ENCODE measurements at places on chromosomes 16 and 17.
A peak's percentile ranks its signal among the peaks of the same experiment; 100 is the strongest.

DNA sequence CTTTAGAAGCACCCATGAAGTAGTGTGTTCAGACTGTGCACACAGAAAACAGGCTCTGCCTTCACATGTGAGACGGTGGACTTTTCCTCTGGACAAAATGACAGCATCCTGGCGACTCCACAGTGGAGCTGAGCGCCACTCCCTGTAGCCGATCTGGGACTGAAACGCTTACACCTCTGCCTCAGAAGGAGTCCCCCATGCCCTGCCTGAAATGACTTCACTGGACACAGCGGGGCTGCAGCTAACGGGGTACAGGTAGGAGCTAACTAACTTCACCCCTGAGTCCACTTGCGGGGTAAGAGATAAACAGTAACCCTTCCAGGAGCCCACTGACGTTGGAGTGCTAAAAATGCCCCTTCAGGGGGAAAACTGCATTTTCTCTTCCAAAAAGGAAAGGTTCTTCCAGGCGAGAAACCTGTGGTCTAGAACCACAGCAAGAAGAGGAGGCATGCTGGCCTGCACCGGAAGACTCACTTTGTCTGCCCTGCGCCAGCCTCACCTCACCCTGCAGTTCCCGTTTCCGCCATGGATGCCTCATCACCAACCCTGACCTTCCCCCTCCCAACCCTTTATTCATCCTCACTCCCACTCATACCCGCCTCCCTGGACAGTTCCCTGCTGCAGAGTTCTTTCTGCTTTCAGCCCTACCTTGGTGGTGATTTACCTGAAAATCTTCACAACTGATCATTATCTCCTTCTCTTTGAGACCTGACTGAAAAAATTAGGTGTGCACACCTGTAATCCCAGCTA lies 19.4 kb upstream of the ENDOV start:
- DNase-seq = peak; percentile 30
- no peak overlapping the region for H3K27ac ChIP-seq

DNA sequence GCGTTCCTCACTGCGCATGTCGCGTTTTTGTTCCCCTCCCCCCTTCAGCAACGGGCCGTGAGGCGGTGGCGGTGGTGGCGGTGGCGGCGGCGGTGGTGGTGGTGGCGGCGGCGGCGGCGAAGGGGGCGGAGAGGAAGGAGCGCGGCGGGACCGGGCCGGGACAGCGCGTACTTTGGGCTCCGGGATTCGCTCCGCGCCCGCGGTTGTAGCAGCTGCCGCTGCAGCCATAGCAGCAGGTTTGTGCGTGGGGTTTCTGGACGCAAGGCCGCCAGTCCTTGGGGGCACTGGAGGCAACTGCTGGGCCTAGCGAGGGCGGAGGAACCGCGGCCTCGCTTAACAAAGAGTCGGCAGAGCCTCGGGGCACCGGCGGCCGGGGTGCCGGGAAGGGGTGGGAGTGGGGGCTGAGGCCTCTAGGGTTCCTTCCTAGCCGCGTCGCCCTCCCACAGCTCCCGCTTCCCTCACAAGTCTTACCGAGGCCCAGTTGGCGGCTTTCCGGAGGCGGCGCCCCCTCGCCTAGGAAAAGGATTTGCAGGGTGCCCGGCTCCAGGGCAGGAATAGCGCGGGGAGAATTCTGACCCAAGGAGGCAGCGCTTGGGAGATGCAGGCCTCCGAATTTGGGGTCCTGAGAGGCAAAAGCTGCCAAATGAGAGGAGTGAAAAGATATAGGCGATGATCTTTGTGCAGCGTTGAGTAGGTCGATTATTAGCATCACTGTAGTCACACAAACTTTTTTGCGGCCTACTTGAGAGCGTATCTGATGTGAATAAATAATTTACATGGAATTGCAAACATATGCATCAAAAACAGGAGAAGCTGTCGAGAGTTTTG lies at the start of gene DDX42:
Gene DDX42 (plus strand): TSS at position 30 of the 828 bp plus-strand sequence. CDS start 12,880 bp downstream, outside the sequence.
- H3K36me3 ChIP-seq = peaks cover 2% of the 10 kb centered on the region
- H3K27me3 ChIP-seq = no peaks in the 10 kb centered on the region
- H3K4me1 ChIP-seq = peaks cover 2% of the 10 kb centered on the region
- DNase-seq = peak; percentile 72
- peak within 1 kb of the TSS; percentile 95 for H3K27ac ChIP-seq

DNA sequence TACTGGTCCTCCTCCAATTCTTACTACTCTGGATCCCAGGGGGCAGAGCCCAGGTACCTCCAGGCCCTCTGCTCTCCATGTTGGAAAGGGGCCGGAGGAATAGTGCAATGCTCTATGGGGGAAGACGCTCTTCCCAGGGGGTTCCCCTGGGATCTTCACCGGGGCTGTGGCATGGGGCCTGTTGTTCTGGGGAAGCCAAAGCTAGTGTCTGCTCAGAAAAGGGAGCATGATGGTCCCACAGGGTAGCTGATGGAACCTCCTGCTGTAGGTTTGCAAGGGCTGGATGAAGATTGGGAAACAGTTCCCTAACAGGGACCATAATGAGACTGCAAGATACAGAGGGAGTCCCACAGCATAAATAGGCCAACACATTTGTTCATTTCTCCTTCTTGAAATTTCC lies 114.7 kb downstream of the IRX5 start:
- H3K27ac ChIP-seq = no peak overlapping the region
- no peaks in the 10 kb centered on the region for H3K36me3 ChIP-seq
- H3K27me3 ChIP-seq = no peaks in the 10 kb centered on the region
- no peak overlapping the region for H3K4me3 ChIP-seq
- no peak for DNase-seq

- DNase-seq = no peak
- no peaks in the 10 kb centered on the region for H3K4me1 ChIP-seq
- no peaks in the 10 kb centered on the region for H3K36me3 ChIP-seq
- no peak overlapping the region for H3K4me3 ChIP-seq
Measured at GRCh38 chr16:14325502-14326401, 254.6 kb downstream of the MRTFB start.

DNA sequence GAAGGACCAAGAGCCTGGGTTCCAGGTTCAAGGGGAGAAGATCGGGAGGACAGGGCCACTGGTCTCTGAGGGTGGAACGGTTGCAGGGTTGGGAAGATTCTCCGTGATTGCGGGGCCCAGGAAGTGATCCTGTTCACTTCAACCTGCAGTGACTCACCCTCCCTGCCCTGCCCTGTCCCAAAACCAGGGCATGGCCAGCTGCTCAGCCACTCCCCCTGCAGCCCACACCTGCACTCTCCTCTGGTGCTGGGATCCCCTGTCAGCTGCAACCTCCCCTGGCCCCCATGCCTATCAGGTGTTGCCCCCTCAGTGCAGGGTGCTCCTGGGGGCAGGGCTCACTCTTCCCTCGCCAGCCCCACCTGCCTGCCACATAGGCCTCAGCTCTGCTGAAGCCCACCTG lies 1.1 kb downstream of the RUNDC3A start:
- no peak overlapping the region for H3K27ac ChIP-seq
- no peaks in the 10 kb centered on the region for H3K27me3 ChIP-seq
- no peaks in the 10 kb centered on the region for H3K36me3 ChIP-seq
- H3K4me1 ChIP-seq = peaks cover 3% of the 10 kb centered on the region
- peak; percentile 34 for DNase-seq

- H3K27me3 ChIP-seq = no peaks in the 10 kb centered on the region
- H3K4me3 ChIP-seq = no peak overlapping the region
- no peak overlapping the region for H3K27ac ChIP-seq
- peak; percentile 87 for DNase-seq
Measured at GRCh38 chr17:7019839-7020519, 2.9 kb upstream of the BCL6B start.

DNA sequence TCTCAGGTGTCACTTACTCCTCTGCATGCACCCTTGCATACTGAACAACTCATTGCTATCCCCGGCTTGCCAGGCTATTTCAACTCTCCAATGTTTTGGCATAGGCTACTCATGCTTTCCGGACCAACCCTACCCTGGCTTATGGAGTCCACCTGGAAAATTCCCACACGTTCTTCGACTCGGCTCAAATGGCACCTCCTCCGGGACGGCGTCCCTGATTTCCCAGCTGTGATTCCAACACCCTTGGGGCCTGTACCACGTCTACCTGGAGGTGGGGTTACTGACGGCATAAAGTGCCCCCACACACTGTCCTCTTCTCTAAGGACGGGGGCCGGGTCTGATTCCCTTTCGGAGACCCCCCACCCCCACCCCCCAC lies 498 bp downstream of the SMYD4 start:
- no peak for DNase-seq
- no peaks in the 10 kb centered on the region for H3K27me3 ChIP-seq
- no peaks in the 10 kb centered on the region for H3K4me1 ChIP-seq
- H3K4me3 ChIP-seq = peak overlapping the region; percentile 82
- peaks cover 2% of the 10 kb centered on the region for H3K36me3 ChIP-seq

DNA sequence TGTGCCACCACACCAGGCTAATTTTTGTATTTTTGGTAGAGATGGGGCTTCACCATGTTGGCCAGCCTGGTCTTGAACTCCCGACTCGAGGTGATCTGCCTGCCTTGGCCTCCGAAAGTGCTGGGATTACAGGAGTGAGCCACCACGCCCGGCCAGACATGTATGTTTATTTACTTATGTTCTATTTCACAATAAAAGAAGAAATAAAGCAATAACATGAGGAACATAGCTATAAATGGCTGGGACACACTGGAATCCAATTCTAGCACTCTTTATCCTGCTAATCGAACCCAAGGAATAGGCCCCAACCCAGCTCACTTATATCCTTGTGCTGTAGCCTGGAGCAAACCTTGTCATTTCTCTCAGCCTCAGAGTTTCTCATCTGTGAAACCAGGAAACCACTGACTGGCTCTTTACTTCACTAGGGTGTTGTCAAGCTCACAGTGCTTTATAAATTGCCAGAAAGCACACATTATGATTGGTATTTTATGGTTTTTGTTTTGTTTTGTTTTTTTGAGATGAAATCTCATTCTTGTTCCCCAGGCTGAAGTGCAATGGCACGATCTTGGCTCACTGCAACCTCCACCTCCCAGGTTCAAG lies 4.3 kb upstream of the ODAD4 start:
- DNase-seq = no peak
- H3K27ac ChIP-seq = no peak overlapping the region
- H3K36me3 ChIP-seq = no peaks in the 10 kb centered on the region
- H3K4me3 ChIP-seq = no peak overlapping the region
- no peaks in the 10 kb centered on the region for H3K27me3 ChIP-seq

DNA sequence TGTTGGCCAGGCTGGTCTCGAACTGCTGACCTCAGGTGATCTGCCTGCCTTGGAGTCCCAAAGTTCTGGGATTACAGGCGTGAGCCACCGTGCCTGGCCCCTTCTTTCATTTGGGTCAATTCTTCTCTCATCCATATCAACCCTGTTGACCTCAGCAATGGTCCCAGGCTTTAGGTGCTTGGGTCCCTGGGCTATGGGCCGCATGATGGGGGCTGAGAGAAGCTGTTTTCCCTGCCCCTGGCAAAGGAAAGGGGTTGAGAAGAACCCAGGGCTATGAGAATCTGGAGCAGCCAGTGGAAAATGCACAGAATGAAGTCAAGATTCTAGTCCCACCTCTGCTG lies 90.2 kb upstream of the TOB1 start:
- no peak overlapping the region for H3K4me3 ChIP-seq
- no peak for DNase-seq
- no peak overlapping the region for H3K27ac ChIP-seq
- H3K4me1 ChIP-seq = peaks cover 5% of the 10 kb centered on the region

- H3K36me3 ChIP-seq = no peaks in the 10 kb centered on the region
- H3K27me3 ChIP-seq = no peaks in the 10 kb centered on the region
- DNase-seq = no peak
- no peak overlapping the region for H3K4me3 ChIP-seq
- H3K27ac ChIP-seq = no peak overlapping the region
Measured at GRCh38 chr17:12287953-12288352, 267.3 kb downstream of the MAP2K4 start.

GRCh38 chr17:66950886-66951604 lies 13.5 kb upstream of the CACNG4 start:
- H3K27ac ChIP-seq = peak overlapping the region; percentile 49
- H3K4me3 ChIP-seq = no peak overlapping the region
- no peaks in the 10 kb centered on the region for H3K36me3 ChIP-seq
- peak; percentile 27 for DNase-seq
- H3K4me1 ChIP-seq = peaks cover 7% of the 10 kb centered on the region
- no peaks in the 10 kb centered on the region for H3K27me3 ChIP-seq

GRCh38 chr17:32815460-32815859 lies 61.5 kb downstream of the MYO1D start:
- no peak overlapping the region for H3K4me3 ChIP-seq
- no peaks in the 10 kb centered on the region for H3K36me3 ChIP-seq
- no peaks in the 10 kb centered on the region for H3K4me1 ChIP-seq
- DNase-seq = no peak
- H3K27me3 ChIP-seq = no peaks in the 10 kb centered on the region

- H3K27ac ChIP-seq = no peak overlapping the region
- H3K4me3 ChIP-seq = no peak overlapping the region
- no peaks in the 10 kb centered on the region for H3K27me3 ChIP-seq
- no peak for DNase-seq
- no peaks in the 10 kb centered on the region for H3K36me3 ChIP-seq
- H3K4me1 ChIP-seq = no peaks in the 10 kb centered on the region
Measured at GRCh38 chr17:77609553-77610517, 348.7 kb upstream of the TNRC6C start.

DNA sequence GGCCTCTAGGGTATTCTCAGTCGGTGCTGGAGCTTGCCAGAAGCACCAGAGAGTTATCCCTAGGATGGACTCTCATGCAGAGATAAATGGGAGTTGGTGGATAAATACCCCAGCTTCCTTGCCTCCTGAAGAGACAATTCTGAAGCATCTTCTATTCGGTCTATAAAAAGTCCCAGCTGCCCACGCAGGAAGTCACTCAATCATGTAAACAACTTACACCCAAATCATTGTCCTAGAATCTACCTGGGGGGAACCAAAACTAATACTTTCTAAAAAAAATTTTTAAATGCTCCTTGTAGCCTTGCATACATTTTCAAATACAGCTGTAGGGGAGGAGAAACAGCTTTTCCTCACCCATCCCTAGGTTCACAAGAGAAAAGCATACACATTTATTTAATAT lies 66.6 kb upstream of the ELAC2 start:
- H3K4me3 ChIP-seq = no peak overlapping the region
- H3K27me3 ChIP-seq = no peaks in the 10 kb centered on the region
- H3K4me1 ChIP-seq = no peaks in the 10 kb centered on the region
- no peak overlapping the region for H3K27ac ChIP-seq

DNA sequence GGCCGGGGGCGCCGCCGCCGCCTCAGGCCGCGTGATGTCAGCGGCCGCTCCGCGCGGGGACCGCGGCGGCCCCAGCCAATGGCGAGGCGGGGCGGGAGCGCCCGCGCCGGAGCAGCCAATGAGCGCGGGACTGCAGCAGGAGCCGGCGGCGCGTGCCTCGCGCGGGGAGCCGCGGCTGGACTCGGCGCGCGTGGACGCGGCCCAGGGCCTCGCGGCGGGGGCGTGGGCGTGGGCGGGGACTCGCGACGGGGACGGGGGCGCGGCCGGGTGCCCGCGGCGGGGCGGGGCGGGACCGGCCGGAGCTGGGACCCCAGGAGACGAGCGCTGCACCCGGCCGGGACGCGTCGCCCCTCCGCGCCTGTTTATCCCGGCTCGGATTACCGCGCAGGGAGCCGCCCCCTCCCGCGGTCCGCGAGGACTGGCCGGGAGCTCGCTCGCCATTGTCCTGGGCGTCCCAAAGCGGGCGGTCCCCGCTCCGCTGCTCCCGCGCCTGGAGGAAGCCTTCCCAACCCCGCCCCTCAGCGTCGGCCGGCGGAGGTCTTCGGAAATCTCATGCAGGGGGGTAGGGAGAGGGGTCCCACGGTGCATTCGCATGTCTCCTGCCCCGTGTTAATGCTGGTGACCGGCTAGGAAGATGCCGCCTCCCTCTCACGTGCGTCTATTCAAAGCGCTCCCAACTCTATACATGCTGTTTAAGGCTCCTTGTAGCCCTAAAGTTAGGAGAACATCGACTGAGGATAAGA lies at the start of gene RNF157:
Gene RNF157 (minus strand): TSS at position 33 of the 743 bp plus-strand sequence. CDS start 253 bp downstream, outside the sequence.
- peak within 1 kb of the TSS; percentile 9 for H3K4me3 ChIP-seq
- H3K4me1 ChIP-seq = no peaks in the 10 kb centered on the region
- H3K27ac ChIP-seq = no peak within 1 kb of the TSS
- no peaks in the 10 kb centered on the region for H3K36me3 ChIP-seq
- peak; percentile 59 for DNase-seq

Measured in mesendoderm (in vitro differentiated cells).